SW480 (cell line): ENCODE measurements at places on chromosomes 11 and 22.

- no peak for DNase-seq
Observed at GRCh38 chr11:126892756-126893155, 107.8 kb downstream of the KIRREL3 start.

DNA sequence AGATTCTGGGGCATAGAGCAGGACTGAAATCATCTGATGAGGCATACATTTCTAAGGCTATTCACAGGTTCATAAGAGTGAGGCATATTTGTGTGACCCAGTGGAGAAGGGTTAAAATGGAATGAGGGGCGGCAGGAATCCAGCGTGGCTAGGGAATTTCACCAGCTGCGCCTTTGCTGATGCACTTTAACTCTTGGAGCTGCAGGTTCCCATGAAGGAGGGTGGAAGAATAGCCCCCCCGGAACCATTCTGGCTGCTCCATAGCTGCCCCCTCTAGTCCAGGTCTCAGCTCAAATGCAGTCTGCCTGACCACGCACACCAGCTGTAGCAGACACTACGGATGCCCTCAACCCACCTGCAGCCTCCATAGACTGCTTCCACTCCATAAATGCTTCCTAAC lies 31.5 kb downstream of the TENM4 start:
- DNase-seq: no peak

- DNase-seq: no peak
Observed at GRCh38 chr11:27468209-27468994, 4.2 kb downstream of the LGR4 start.

DNA sequence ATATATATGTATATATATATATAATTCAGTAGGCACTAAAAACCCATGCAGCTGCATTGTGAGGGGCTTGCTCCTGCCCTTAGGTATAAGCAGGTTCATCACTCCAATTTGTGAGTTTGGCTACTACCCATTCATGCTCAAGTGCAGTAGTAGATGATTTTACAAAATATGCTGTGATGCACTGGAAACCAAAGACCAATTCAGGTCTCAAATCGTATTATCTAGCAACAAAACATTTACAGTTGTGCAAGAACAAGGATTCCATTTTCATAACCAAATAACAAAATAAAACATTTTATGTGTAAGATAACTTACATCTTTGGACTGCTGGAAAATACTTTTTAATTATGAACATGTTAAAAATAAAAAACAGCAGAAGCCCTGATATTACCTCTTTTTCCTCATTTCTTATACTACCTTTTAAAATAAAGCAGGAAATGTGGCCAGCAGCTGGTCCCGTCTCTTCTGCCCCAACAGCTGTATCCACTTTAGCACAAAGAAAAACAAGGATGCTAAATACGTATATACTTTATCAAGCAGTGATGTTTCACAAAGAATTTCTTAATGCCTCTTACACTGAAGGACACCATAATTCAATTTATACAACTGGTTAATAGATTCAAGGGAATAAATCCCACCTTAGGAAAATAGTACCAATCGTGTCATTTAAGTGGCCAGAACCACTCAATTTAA lies 2.8 kb downstream of the CREBZF start:
- DNase-seq: no peak

- DNase-seq: no peak
Observed at GRCh38 chr11:62416596-62416995, 2.2 kb upstream of the SCGB1A1 start.
